ENCODE measurements at places on chromosomes 11 and 22. TPM values are rescaled to one million over a fixed set of nuclear protein-coding genes. Genes with fewer than 3 reads are reported as not detected.

Gene CEP126
- 3.8 TPM for total RNA-seq

Gene IFITM10
- 0.76 TPM for total RNA-seq

Gene C22orf23
- total RNA-seq: 0.21 TPM

DNA sequence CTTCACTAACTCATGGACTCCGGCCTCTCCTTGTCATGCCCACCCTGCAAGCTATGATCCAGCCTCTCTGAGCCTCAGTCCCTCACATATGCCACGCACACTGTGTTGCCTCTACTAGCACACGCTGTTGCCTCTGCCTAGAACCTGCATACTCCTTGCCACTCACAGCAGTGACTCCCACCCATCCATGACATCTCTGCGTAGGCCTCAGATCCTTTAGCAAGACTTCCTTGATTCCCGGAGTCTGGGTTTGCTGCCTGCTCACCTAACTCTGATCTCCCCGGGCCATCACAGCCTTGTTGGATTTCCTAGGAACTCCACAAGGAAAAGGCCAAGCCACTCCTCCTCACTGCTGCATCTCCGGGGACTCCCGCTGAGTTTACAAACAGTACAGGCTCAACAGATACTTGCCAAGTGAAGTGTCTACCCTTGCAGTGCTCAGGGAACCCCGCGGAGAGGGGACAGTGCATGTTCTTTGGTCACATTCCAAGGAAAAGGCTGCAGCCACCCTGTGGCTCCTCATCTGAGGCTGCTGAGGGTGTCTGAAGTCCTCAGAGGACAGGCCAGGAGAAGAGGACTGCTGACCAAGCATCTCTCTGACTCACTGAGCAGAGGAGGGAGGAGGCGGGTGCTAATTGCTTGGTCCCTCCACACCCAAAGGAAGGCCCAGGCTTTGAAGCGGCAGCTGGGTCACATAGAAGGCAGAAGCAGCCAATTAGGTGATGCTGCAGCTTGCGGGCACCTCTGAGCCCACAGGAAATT is 42.4 kb upstream of the NAV2 start:
- DNase-seq: no peak

- DNase-seq: no peak
Observed at GRCh38 chr11:94803491-94803890, 35.3 kb downstream of the AMOTL1 start.

All from left cardiac atrium (tissue), 4 donors.